ENCODE measurements at places on chromosomes 16 and 17. TPM values are rescaled to one million over a fixed set of nuclear protein-coding genes. Genes with fewer than 3 reads are reported as not detected.

DNA sequence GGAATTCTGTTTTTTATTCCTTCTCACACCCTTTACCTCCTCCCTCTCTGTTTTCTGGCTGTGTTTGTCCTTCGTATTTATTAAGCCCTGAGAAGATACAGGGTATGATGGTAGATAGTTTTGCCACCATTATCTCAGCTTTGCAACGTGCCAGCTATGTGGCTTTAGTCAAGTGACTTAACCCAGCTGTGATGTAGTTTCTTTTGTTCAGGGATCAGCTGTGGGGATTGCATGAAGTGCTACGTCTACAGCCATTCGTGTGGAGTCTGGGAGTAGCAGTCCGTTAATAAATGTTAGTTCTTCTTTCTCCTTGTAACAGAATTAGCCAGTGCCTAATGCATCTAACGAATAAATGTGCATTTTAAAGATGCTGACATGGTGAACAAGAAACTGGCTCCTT lies 128.4 kb downstream of the HAPSTR1 start:
- H3K36me3 ChIP-seq: no peaks in the 10 kb centered on the region
- no peak for DNase-seq
- H3K27ac ChIP-seq: no peak overlapping the region

DNA sequence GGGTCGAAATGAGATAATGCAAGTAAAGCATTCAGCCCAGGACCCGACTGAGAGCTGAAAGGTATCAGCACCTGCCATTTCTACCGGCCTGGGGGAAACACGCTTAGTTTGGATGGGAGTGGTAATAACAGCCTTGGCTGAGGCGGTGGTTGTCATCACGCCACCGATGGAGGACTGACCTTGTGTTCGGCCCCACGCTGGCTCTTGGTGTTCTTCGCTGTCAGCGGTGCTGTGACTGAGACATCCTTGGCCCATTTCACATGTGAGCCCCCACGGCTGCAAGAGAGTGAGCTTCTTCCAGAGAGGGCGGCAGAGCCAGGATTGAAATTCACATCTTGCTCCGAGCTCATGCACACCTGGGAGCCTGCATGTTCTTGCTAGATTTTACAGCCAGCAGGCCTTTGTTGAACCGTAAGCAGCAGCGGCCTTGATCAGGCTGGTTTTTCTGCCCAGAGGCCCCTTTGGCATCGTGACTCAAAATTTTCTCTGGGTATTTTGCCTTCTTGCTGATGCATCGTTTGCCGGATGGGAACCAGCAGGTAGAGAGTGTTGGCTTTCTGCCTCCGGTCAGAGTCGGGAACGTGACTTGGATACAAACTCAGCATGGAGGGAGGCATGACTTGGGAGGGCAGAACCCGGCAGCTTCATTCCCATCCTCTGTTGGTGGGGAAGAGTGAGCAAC lies 341.5 kb downstream of the SNX29 start:
- no peaks in the 10 kb centered on the region for H3K27me3 ChIP-seq
- H3K4me1 ChIP-seq: no peaks in the 10 kb centered on the region
- no peak overlapping the region for H3K27ac ChIP-seq
- no peak for DNase-seq
- no peaks in the 10 kb centered on the region for H3K36me3 ChIP-seq

DNA sequence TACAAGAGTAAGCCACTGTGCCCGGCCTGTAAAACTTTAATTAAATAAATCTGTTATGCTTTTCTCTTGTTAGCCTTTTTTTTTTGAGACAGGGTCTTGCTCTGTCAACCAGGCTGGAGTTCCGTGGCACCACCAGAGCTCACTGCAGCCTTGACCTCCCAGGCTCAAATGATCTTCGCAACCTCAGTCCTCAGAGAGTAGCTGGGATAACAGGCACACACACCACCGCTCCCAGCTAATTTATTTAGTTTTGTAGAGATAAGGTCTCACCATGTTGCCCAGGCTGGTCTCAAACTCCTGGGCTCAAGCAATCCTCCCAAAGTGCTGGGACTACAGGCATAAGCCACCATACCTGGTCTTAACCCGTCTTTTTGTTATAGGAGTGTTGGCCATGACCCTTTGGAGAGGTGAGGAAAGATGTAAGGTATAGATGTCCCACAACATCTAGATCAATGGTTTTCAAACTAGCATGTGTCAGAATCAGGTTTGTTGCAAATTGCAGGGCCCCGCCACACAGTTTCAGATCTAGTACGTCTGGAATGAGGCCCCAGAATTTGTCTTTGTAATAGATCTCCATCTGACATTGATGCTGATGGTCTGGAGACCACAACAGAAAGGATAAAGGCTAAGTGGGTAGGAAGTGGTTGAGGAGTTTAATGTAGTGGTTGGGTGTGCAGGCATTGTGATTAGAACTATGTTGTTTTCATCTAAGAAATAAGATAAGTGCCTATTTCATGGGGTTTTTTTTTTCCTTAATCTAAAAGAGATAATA lies 4.3 kb upstream of the GGA2 start:
- no peak for DNase-seq
- H3K27me3 ChIP-seq: no peaks in the 10 kb centered on the region
- H3K27ac ChIP-seq: no peak overlapping the region
- no peaks in the 10 kb centered on the region for H3K4me1 ChIP-seq
- H3K36me3 ChIP-seq: no peaks in the 10 kb centered on the region

DNA sequence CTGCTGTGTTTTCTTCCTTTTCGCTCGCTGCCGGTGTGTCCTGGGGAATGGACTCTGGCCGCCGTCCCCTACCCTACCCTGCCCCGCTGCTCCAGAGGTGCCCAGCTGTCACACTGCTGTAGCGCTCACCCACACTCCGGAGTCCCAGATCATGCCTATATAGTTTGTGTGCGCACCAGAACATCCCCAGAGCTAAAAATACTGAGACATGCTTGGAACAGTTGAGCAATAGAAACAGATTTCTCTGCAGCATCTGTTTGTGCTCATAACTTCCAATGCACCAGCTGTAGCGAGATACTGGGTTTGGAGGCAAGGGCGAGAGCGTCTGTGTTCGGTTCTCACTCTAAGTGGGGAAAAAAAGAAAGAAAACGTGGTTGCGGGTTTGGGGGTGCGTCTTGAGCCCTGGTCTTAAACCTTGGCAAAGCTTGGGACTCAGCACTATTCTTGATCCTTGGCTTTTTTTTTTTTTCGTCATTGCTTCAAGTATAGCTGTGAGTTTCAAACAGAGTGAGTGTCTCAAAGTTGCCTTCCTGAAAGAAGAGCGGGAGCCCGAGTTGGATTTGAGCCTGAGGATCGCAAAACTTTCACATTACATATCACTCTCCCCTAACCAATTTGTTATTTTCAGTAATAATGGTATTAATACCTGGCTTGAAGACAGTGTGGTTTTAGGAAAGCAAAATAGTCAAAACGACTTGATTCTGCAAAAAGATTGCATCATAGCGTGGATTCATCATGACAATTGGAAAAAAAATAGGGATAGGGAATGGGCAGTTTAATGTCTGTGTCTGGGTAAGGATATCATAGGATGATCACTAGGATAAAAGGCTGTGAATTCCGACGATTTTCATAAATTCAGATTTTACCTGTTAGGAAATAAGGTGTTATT lies 621 bp downstream of the KCNJ2 start:
- H3K27me3 ChIP-seq: peaks cover 32% of the 10 kb centered on the region
- H3K4me3 ChIP-seq: peak overlapping the region; percentile 64
- peak overlapping the region; percentile 55 for H3K27ac ChIP-seq
- DNase-seq: no peak
- H3K4me1 ChIP-seq: peaks cover 12% of the 10 kb centered on the region

- H3K27ac ChIP-seq: no peak within 1 kb of the TSS
- no peak for DNase-seq
- H3K27me3 ChIP-seq: no peaks in the 10 kb centered on the region
- H3K36me3 ChIP-seq: no peaks in the 10 kb centered on the region
These were observed at the start of gene USP6 for GRCh38 chr17:5115673-5116651. USP6 (plus strand) TSS chr17:5116032; CDS start chr17:5130368, 14,336 bp downstream.

DNA sequence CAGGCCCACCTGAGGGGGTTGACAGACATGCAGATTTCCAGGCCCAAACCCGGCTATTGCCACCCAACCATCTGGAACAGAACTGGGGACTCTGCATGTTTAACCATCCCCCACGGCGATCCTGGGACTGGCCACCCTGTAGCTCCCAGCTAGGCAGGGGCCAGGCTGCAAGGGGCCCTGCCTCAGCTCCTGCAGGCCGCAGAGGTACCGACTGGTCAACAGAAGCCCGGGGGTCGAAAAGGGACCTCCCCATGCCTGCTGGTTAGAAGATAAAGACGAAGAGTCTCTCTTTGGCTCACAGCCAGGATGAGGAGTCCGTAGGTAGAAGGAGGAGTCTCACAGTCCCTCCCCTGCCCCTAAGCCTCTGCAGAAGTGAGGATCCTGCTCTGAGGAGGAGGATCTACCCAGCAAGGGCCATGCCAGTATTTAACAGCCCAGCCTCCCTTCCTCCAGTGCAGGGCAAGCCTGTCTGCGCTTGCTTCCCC lies 223.4 kb upstream of the TNRC6C start:
- no peak overlapping the region for H3K27ac ChIP-seq
- DNase-seq: no peak
- H3K27me3 ChIP-seq: peaks cover 14% of the 10 kb centered on the region
- no peaks in the 10 kb centered on the region for H3K36me3 ChIP-seq

DNA sequence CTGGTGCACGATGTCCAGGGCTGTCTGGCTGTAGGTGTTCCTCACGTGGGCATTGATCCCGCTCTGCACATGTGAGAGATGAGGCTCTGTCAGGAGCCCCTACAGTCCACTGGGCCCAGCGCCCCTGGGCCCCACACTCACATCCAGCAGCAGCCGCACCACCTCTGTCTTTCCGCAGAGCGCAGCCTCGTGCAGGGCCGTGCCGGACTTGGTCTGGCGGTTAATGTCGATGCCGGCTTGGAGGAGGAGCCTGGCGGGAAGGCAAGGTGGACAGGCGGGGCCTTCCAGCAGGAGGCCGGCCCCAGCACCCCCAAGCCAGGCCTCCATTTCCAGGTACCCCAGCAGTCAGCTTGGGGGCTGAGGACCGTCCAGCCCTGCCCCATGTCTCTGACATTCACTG lies 9.2 kb downstream of the CASKIN1 start:
- no peaks in the 10 kb centered on the region for H3K36me3 ChIP-seq
- H3K27me3 ChIP-seq: no peaks in the 10 kb centered on the region
- H3K4me3 ChIP-seq: no peak overlapping the region

- H3K36me3 ChIP-seq: no peaks in the 10 kb centered on the region
- peak overlapping the region; percentile 65 for H3K4me3 ChIP-seq
- peaks cover 37% of the 10 kb centered on the region for H3K4me1 ChIP-seq
- no peak for DNase-seq
- H3K27me3 ChIP-seq: no peaks in the 10 kb centered on the region
These were observed 3.4 kb downstream of the MYO18A start for GRCh38 chr17:29176558-29177351.

- H3K4me3 ChIP-seq: peak overlapping the region; percentile 98
- peak overlapping the region; percentile 90 for H3K27ac ChIP-seq
- H3K27me3 ChIP-seq: no peaks in the 10 kb centered on the region
- H3K36me3 ChIP-seq: peaks cover 18% of the 10 kb centered on the region
These were observed 515 bp downstream of the SUMO2 start for GRCh38 chr17:75182319-75182568.

DNA sequence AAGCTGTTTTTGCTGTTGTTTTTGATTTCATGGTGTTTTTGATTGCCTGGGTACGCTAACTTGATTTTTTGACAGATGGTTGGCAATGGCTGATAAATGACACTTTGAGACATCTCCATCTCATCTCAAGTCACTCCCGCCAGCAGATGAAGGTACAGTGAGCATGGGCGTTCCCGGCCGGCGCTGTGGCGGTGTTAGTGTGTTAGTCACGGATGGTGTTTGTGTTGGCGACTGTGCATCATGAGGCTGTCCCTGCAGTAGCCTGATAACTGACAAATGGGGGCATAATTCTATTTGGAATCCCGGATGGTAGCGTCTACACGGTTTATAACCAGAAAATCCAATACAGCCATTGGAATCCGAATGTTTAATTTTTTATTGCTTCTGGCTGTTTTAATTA lies 81.6 kb upstream of the ZNF750 start:
- H3K4me1 ChIP-seq: no peaks in the 10 kb centered on the region
- DNase-seq: no peak
- H3K27ac ChIP-seq: no peak overlapping the region
- H3K4me3 ChIP-seq: no peak overlapping the region
- H3K36me3 ChIP-seq: peaks cover 5% of the 10 kb centered on the region

DNA sequence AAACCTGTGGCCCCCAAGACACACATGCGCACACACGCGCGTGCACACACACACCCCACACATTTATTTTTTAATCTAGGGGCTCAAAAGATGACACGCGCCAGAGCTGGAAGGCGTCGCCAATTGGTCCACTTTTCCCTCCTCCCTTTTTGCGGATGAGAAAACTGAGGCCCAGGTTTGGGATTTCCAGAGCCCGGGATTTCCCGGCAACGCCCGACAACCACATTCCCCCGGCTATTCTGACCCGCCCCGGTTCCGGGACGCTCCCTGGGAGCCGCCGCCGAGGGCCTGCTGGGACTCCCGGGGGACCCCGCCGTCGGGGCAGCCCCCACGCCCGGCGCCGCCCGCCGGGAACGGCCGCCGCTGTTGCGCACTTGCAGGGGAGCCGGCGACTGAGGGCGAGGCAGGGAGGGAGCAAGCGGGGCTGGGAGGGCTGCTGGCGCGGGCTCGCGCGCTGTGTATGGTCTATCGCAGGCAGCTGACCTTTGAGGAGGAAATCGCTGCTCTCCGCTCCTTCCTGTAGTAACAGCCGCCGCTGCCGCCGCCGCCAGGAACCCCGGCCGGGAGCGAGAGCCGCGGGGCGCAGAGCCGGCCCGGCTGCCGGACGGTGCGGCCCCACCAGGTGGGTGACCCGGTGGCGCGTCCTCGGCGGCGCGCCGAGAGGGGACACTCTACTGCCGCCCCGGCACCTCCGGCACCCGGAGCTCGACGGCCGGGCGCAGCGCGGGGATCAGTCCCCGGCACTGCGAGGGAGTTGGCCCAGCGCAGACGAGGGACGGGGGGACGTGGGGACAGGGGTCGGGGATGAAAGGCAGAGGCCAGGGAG lies at the start of gene STAT5A:
TSS of gene STAT5A (plus strand) at position 522 of the 826 bp plus-strand sequence. CDS start 914 bp downstream, outside the sequence.
- H3K4me1 ChIP-seq: peaks cover 29% of the 10 kb centered on the region
- H3K27ac ChIP-seq: peak within 1 kb of the TSS; percentile 93
- H3K27me3 ChIP-seq: no peaks in the 10 kb centered on the region

GRCh38 chr16:66857437-66857836 lies 13.2 kb downstream of the CA7 start:
- no peaks in the 10 kb centered on the region for H3K36me3 ChIP-seq
- H3K4me1 ChIP-seq: no peaks in the 10 kb centered on the region
- H3K4me3 ChIP-seq: no peak overlapping the region
- DNase-seq: no peak
- no peaks in the 10 kb centered on the region for H3K27me3 ChIP-seq

GRCh38 chr16:56422896-56423441 lies 2.4 kb downstream of the AMFR start:
- no peak overlapping the region for H3K4me3 ChIP-seq
- no peak overlapping the region for H3K27ac ChIP-seq
- H3K36me3 ChIP-seq: no peaks in the 10 kb centered on the region
- H3K4me1 ChIP-seq: peaks cover 28% of the 10 kb centered on the region
- no peaks in the 10 kb centered on the region for H3K27me3 ChIP-seq
- no peak for DNase-seq

DHRS7C gene
- total RNA-seq: not detected

NOTUM gene
- total RNA-seq: 2.0 TPM

RFNG gene
- total RNA-seq: 43.4 TPM

PHF23 gene
- 69.3 TPM for total RNA-seq

GCGR gene
- total RNA-seq: 1.6 TPM

DLX3 gene
- 2.9 TPM for total RNA-seq

ABCC12 gene
- total RNA-seq: not detected

All from Panc1 (cell line).